ENCODE measurements at places on chromosomes 3 and 15. TPM values are rescaled to one million over a fixed set of nuclear protein-coding genes. Genes with fewer than 3 reads are reported as not detected.

GRCh38 chr3:7309641-7310102 is 448.8 kb downstream of the GRM7 start:
- no peak for DNase-seq
- H3K4me3 ChIP-seq: no peak overlapping the region
- no peaks in the 10 kb centered on the region for H3K4me1 ChIP-seq
- H3K27ac ChIP-seq: no peak overlapping the region

Gene CD200
- 50.2 TPM for total RNA-seq

Gene C3orf85
- not detected for total RNA-seq

- no peak overlapping the region for H3K27ac ChIP-seq
- H3K27me3 ChIP-seq: no peaks in the 10 kb centered on the region
- H3K4me3 ChIP-seq: no peak overlapping the region
- H3K4me1 ChIP-seq: no peaks in the 10 kb centered on the region
Measured at GRCh38 chr3:29186131-29186599, 94.7 kb upstream of the RBMS3 start.

Gene ESYT3
- 7.0 TPM for total RNA-seq

DNA sequence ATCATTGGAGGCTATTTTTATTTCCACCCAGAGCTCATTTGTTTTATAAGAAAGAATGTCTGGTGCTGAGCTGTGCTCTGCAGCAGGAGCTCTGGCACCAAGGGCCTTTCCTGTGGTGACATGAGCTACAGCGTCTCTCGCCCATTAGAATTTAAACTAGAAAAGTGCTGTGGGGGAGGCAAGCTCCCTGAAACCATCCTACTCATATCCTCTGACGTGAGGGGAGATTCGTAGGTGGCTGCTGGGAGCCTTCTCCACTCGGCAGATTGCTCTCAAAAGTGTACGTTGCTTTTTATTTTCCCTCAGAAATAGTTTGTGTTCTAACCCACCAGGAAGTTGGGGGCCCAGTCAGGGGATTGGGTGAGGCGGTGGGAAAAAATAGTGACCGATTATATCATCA is 76.3 kb upstream of the ARHGEF3 start:
- H3K36me3 ChIP-seq: no peaks in the 10 kb centered on the region
- no peaks in the 10 kb centered on the region for H3K27me3 ChIP-seq
- no peak overlapping the region for H3K4me3 ChIP-seq
- no peak for DNase-seq

- H3K36me3 ChIP-seq: no peaks in the 10 kb centered on the region
- no peak for DNase-seq
- H3K27me3 ChIP-seq: no peaks in the 10 kb centered on the region
- H3K4me1 ChIP-seq: peaks cover 3% of the 10 kb centered on the region
Measured at GRCh38 chr15:91921188-91921842, 67.8 kb downstream of the SLCO3A1 start.

Gene GP9
- not detected for total RNA-seq

Gene LMLN
- 5.0 TPM for total RNA-seq

DNA sequence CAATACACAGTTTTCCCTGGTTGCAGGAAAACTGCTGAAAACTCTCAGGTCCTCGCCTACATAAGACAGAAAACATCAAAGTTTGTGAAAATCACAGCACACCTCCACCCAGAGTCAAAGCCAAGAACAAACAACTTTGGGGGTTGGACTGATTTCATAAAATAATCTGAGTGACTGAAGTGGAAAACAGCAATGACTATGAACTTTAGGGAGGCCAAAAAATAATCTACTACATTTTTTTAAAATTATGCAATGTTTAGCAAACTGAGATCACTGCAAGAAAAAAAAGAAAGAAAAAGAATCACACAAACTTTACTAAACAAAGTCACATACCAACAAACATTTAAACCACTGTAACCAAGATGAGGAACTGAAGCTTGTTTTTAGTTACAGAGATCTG is 15.9 kb upstream of the FOXP1 start:
- DNase-seq: no peak
- H3K4me1 ChIP-seq: no peaks in the 10 kb centered on the region
- H3K36me3 ChIP-seq: no peaks in the 10 kb centered on the region
- H3K27me3 ChIP-seq: no peaks in the 10 kb centered on the region
- no peak overlapping the region for H3K4me3 ChIP-seq

- no peak overlapping the region for H3K27ac ChIP-seq
- H3K4me3 ChIP-seq: peak overlapping the region; percentile 60
- no peaks in the 10 kb centered on the region for H3K36me3 ChIP-seq
Measured at GRCh38 chr15:80061582-80061981, 2.1 kb downstream of the ZFAND6 start.

GRCh38 chr3:125110876-125111480 is 55.2 kb upstream of the HEG1 start:
- H3K36me3 ChIP-seq: no peaks in the 10 kb centered on the region
- H3K4me1 ChIP-seq: no peaks in the 10 kb centered on the region
- DNase-seq: no peak
- no peak overlapping the region for H3K4me3 ChIP-seq

Gene OR5K2
- not detected for total RNA-seq

Gene GOLGA6C
- not detected for total RNA-seq

DNA sequence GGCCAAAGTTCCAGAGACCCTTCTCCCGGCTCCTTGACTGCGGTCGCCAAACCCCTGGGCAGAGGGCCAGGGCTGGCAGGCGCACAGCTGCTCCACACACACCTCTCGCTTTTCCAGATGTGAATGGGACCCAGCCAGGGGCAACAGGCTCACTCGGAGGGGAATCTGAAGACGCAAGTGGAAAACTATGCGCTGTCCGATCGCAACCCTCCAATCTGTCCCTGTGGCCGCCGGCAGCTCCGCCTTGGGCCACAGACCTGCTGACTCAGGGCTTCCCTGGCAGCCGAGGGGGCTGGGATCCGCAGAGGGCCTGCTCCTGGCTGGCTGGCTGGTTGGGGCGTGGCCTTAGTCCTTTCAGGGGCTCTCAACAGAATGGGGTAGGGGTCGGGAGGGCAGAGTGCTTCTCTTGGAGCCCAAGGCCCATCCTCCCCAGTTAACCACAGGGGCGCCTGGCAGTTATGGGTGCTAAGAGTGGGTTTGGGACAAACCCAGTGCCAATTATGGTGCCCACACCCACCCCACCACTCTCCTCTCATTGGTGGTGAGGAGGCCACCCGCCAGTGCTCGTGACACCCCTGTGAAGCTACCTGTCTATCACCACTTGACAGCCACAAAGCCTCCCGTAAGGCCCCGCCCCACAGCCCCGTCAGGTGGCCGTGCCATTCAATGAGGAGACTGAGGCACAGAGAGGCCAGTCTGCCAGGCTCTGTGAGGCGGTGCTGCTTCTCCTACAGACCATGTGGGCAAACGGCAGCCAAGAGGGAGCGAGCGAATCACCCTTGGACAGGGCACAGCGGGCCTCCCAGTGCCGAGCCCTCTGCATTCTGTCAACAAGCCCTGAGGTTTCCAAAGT is 53.8 kb downstream of the IQSEC1 start:
- peaks cover 4% of the 10 kb centered on the region for H3K27me3 ChIP-seq
- H3K4me1 ChIP-seq: peaks cover 8% of the 10 kb centered on the region
- DNase-seq: peak; percentile 88

DNA sequence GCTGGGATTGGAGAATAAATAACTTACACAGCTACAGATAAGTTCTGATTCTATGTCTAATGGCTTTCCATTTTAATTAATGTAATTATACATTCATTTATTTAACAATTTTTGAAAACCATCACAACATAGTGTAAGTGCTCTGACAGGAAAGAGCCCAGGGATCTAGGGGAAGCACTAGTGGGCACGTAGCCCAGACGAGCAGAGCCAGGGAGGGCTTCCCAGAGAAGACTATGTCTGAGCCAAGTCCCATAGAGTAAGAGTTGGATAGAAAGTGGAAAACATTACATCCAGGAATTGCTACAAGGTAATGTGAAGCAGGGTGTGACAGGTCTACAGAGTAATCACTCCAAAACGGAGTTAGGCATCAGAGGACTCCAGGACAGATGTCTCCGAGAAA is 2.9 kb upstream of the HGD start:
- no peak overlapping the region for H3K4me3 ChIP-seq
- H3K4me1 ChIP-seq: peaks cover 13% of the 10 kb centered on the region
- no peak overlapping the region for H3K27ac ChIP-seq

Gene CLRN1
- total RNA-seq: 0.35 TPM

GRCh38 chr3:29167180-29167579 is 113.7 kb upstream of the RBMS3 start:
- H3K4me3 ChIP-seq: no peak overlapping the region
- no peaks in the 10 kb centered on the region for H3K27me3 ChIP-seq
- H3K27ac ChIP-seq: no peak overlapping the region
- no peaks in the 10 kb centered on the region for H3K4me1 ChIP-seq
- DNase-seq: no peak
